T-helper 2 cell (primary cell): ENCODE measurements at places on chromosomes 1 and 21.

GRCh38 chr1:10738061-10739058 lies 58.1 kb downstream of the CASZ1 start:
- no peak for DNase-seq

- no peak for DNase-seq
These were observed 52.3 kb downstream of the GRIK1 start for GRCh38 chr21:29887313-29888009.

- peak; percentile 67 for DNase-seq
These were observed 44.2 kb upstream of the LAPTM5 start for GRCh38 chr1:30801771-30802198.

DNA sequence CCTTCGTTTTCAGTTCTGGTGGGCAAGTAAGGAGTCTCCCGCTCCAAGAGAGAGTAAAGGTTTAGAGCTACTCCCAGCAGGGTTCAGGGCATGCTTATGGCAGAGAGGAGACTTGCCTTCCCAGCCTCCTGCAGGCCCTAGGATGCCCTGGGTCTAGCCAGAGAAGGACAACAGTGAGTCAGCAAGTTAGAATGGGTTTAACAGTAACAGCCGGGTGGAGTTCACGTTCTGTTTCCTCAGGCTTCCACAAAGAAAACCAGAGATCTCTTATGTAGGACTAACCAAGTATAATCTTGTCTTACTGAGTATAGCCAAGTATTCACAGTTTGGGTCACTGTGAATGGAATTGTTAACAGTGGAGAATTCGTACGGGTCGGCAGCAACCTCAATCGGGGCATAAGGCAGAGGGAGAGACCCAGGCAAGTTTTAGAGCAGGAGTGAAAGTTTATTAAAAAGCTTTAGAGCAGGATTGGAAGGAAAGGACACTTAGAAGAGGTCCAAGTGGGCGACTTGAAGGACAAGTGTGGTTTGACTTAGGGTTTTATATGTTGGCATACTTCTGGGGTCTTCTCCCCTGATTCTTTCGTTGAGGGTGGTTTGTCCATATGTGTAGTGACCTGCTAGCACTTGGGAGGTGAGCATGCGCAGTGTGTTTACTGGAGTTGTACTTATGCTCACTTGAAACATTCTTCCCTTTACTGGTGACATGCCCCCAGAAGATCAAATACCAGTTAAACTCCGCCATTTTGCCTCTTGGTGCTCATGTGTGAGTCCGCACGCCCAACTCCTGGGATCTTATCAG lies 4.5 kb downstream of the OVAAL start:
- no peak for DNase-seq

GRCh38 chr1:33272930-33273329 lies 16.6 kb downstream of the ZNF362 start:
- no peak for DNase-seq

DNA sequence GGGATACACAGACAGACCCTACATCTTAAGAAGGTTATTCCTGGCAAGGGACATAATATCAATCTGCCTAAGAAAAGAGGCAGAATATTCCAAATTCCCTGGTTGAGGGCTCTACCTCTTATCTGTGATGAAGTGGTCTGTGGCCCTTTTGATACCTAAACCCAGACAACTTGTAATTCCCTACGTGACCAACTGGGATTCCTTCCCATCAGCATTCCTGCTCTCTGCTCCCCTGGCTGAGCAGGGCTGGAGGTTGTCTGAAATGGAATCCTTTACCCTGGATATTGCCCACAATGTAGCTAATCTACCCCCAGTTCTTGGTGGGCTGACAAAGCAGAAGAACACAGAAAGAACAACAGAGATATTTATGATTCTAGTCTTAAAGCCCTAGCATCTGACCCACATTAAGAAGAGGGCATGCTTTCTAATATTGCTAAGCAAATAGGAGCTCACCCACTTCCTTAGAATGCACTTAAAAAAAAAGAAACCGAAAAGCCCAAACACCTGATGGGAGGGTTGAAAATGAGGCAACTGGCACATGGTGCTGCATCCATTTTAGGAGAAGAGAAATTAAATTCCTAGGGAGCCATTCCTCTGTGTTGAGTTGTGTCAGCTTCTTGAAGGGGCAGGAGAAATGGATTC lies 36.8 kb downstream of the GADD45A start:
- no peak for DNase-seq

DNA sequence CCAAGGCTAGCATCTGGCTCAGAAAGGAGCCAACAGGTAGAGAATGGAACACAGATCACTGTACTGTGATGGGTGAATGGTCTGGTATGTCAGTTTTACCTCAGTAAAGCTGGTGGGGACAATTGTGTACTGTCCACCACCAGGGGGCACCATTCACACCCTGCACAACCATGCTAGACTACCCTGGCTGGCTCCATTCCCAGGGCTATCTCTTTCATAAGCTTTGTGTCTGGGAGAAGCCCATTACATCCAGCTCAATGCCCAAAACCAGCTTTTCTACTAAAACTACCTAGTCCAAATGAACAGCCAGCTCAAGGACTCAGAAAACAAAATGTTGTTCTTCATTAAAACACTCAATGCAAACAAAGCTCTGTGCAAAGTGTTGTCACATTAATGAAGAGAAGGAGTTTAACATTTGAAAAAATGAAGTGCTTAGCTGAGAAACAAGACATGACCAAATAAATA lies 62.0 kb upstream of the RASAL2 start:
- no peak for DNase-seq

DNA sequence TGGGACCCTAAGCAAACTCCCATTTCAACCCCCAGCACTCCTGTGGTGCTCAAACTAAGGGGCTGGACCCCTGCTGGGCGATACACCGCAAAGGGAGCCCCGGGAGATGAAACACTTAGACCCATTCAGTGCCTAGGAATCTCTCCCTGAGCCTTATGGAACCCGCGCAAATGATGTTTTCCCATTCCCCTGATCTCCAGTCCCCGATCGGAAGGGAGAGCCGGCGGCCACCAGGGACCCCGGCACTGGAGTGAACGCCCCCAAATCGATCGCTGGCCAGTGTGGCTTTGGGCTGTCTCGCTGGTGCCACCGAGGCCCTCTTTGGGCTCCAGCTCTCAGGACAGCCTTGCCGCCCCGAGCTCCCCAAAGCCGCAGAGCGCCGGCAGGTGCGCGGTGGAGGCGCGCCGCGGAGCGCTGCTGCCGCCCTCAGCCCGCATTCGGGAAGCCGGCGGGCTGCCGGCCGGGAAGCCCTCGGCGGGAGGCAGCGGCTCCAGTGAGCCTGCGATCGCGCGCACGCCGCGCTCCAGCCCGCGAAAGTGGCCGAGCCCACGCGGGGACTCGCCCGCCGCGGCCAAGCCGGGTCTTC lies 1.1 kb downstream of the PLXNA2 start:
- no peak for DNase-seq

DNA sequence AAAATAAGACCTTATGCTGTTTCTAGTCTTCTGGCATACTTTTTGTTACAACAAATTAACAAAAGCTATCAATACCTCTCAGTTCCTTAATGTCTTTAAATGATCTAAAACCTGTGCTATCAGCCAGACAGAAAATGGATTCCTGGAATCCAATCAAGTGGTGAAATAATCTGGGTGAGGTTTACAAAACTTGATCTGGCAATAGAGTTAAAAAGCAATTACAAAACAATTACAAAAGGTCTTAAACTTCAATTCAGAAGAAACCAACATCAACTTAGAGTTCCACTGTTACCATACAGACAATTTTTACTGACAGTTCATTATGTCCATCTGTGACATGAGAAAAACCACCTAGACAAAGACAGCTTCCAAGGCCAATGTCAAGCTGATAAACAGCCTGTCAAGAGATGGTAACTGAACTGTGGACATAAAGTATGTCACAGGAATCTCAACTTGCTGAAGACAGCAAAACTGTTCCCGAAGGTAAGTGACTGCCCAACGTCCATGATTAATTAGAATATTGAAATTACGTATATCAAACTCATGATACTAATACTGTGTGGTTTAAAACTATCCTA lies 17.4 kb downstream of the ZZZ3 start:
- no peak for DNase-seq

GRCh38 chr1:170853302-170853701 lies 82.0 kb upstream of the MROH9 start:
- no peak for DNase-seq

- no peak for DNase-seq
These were observed 601.1 kb downstream of the USP25 start for GRCh38 chr21:16330908-16331268.

GRCh38 chr21:25496825-25497482 lies 110.3 kb downstream of the MRPL39 start:
- DNase-seq = no peak

GRCh38 chr1:200471739-200472138 lies 61.9 kb upstream of the ZNF281 start:
- DNase-seq = no peak

- DNase-seq = no peak
These were observed 4.4 kb downstream of the ACBD3 start for GRCh38 chr1:226181996-226182714.

DNA sequence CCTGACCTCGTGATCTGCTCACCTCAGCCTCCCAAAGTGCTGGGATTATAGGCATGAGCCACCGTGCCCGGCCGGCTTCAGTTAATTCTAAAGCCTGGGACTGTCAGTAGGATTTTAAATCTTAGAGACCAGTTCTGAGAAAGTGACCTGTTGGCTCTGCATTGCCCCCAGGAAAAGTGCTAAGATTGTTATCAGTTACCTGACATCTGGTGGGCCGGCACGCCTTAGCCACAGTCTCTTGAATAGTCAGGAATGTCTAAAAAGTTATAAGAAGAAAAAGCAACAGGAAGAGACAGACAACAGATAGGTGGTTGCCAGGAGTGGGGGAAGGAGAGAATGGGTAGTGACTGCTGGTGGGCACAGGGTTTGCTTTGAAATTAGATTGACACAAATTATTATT lies 35.1 kb downstream of the RABGAP1L start:
- DNase-seq = no peak

GRCh38 chr1:86388777-86389176 lies 7.3 kb downstream of the ODF2L start:
- no peak for DNase-seq

GRCh38 chr1:93014168-93014567 lies 52.9 kb upstream of the DIPK1A start:
- DNase-seq = no peak

DNA sequence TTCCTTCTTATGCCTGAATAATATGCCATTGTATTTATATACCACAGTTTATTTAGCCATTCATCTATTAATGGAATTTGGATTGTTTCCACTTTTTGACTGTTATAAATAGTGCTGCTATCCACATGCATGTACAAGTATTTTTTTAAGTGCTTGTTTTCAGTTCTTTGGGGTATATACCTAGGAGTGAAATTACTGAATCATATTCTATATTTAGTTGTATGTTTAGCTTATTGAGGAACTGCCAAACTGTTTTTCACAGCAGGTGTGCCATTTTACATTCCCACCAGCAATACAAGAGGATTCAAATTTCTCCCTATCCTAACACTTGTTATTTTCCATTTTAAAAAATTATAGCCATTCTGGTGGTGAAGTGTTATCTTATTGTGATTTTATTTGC lies 7.6 kb upstream of the HJV start:
- DNase-seq = no peak

DNA sequence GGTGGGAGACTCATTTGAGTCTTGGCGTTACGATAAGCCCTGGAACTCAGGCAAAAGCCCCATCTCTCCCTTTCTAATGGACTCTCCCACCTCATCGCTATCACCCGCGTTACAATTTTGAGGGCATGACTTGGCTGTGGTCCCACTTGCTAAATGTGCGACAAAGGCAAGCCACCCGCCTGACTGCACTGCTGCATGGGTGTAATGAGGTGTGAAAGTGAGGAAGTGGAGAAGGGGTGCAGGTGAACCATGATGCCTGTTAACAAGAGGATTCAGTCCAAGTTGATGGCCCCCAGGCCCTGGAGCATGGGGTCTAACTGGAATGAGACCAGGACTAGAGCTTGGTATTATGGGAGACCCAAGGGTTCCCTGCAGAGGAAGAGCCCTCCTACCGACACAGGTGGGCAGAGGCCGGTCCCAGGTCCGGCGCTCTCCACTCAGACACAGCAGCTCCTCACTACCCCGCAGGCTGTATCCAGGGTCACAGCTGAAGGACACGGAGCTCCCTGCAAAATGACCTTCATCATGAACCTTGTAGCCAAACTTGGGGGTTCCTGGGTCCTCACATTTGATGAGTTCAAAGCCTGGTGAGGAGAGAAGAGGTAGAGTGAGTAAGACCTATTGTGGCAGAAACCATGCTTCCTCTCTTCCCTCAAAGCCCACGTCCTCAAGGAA lies 165.4 kb upstream of the HMGB4 start:
- DNase-seq = no peak

DNA sequence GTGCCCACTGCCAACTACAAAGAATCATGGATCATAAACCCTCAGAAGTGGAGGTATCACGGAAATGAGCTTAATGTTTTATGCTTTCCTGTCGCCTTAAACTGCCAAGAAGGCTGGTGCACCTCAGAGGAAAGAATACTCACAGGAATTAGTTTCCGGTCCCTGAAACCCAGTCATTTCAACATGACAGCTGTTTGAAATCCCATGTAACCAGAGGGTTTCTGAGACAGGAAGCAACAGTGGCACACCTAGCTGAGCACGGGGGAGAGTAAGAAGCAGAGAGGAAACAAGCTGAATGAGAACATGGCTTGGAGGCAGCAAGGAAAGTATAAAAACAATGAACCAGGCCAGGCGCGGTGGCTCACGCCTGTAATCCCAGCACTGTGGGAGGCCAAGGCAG lies 3.9 kb downstream of the JAK1 start:
- DNase-seq = no peak

DNA sequence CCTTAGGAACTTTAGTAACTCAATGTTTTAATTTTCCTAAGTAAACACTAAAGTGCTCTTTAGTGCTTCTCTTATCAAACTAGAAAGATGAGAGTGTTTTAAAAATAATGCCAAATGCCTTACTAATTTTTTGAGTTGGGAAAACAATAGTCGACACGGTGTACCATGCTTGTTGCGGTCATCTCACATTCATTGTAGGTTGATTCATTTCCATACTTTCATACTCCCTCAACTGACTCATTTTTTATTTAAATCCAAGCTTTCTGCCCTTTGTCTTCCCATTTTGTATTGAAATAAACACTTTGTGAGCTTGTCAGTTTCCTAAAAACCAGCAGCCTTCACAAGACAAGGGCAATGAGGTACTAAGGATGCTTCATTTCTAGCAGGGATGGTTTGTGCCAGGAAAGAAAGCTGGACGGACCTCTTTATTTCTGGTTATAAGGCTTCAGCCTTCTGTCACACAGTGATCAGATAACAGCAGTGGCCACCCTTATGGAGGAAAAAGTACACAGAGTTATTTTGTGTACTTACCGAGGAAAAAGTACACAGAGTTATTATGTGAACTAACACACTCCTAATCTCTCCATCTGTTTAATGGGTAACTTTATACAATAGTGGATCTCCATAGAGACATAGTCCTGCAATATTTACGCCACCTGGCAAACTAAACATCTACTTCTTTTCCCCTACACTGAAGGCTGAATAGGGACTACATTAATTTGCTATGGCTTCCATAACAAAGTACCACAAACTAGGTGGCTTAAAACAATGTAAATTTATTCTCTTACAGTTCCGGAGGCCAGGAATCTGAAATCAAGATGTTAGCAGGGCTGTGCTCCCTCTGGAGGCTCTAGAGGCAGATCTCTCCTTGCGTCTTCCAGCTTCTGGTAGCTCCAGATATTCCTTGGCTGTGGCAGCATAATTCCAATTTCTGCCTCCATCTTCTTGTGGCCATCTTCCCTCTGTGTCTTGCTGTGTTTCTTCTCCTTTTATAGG lies 13.0 kb upstream of the CCDC190 start:
- no peak for DNase-seq
